CD8-positive, alpha-beta memory T cell (primary cell): ENCODE measurements at places on chromosomes 3 and 15. TPM values are rescaled to one million over a fixed set of nuclear protein-coding genes. Genes with fewer than 3 reads are reported as not detected.

CEMIP gene
- not detected for total RNA-seq

FOXB1 gene
- total RNA-seq = 0.37 TPM

NRROS gene
- 15.6 TPM for total RNA-seq

B3GNT5 gene
- 10.0 TPM for total RNA-seq

ZIC1 gene
- not detected for total RNA-seq

RBPMS2 gene
- total RNA-seq = not detected

C2CD4A gene
- 0.09 TPM for total RNA-seq

MFN1 gene
- 36.5 TPM for total RNA-seq

QTRT2 gene
- total RNA-seq = 51.3 TPM

IL5RA gene
- 0.73 TPM for total RNA-seq

MYRIP gene
- total RNA-seq = not detected

DNA sequence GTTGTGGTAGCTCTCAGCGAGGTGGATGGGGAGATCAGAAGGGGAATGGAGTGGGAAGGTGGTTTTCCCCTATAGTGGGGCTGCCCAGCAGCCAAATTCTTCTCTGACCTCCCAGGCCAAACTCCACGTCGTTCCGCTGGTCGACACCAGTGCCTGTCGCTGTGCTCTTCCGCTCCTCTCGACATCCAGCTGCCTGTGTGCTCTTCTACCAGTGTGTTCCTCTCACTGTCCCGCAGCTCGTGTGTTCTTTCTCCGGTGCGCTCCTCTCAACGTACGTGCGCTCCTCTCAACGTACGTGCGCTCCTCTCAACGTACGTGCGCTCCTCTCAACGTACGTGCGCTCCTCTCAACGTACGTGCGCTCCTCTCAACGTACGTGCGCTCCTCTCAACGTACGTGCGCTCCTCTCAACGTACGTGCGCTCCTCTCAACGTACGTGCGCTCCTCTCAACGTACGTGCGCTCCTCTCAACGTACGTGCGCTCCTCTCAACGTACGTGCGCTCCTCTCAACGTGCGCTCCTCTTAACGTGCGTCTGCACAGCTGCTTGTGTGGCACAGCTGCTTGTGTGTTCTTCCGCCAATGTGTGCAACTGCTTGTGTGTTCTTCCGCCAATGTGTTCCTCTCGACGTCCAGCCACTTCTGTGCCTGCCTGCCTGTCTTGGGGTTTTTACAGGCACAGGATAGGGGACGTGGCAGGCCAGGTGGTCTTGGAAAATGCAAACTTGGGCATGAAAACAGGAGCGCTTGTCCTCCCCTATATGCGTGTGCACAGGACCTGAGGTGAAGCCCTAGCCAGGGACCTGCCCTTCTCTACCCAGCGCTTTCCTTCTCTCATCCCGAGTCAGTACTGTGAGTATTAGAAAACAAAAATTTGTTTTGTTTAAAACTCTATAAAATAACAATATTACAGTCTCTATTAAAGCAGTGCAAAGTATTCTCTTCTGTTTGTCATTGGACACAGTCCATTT, 991.1 kb downstream of the GBE1 start:
- no peak overlapping the region for H3K4me3 ChIP-seq
- H3K36me3 ChIP-seq = no peaks in the 10 kb centered on the region
- no peak for DNase-seq
- H3K27me3 ChIP-seq = no peaks in the 10 kb centered on the region
- no peaks in the 10 kb centered on the region for H3K4me1 ChIP-seq

- no peak overlapping the region for H3K27ac ChIP-seq
- no peaks in the 10 kb centered on the region for H3K36me3 ChIP-seq
- H3K4me3 ChIP-seq = no peak overlapping the region
- no peaks in the 10 kb centered on the region for H3K4me1 ChIP-seq
These were observed 645.6 kb upstream of the CBLB start for GRCh38 chr3:106514431-106514830.

DNA sequence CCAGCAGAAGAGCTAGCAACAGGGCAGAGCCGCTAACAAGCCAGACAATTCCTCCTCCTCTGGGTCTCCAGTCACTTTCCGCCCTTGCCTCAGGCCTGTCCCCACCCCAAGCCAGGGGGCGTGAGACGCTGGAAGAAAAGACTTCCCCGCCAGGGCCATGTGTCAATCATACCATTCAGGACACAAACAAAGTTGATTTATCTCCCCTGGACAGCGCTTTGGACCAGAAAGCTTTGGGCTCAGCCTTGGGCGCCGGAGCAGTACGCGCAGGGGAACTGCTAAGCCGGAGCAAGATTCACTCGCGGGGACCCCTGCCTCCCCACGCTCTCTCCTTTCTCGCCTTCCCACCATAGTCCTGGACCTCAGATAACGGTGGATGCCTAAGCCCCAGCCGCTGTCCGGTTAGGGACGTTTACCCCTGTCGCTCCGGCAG, 479 bp downstream of the LRRC2 start:
- no peak for DNase-seq
- H3K4me1 ChIP-seq = peaks cover 10% of the 10 kb centered on the region
- no peak overlapping the region for H3K27ac ChIP-seq
- H3K36me3 ChIP-seq = no peaks in the 10 kb centered on the region

- peaks cover 4% of the 10 kb centered on the region for H3K27me3 ChIP-seq
- no peaks in the 10 kb centered on the region for H3K36me3 ChIP-seq
- H3K4me3 ChIP-seq = peak overlapping the region; percentile 37
- H3K4me1 ChIP-seq = peaks cover 10% of the 10 kb centered on the region
These were observed 848 bp downstream of the SYNM start for GRCh38 chr15:99105514-99106341.

DNA sequence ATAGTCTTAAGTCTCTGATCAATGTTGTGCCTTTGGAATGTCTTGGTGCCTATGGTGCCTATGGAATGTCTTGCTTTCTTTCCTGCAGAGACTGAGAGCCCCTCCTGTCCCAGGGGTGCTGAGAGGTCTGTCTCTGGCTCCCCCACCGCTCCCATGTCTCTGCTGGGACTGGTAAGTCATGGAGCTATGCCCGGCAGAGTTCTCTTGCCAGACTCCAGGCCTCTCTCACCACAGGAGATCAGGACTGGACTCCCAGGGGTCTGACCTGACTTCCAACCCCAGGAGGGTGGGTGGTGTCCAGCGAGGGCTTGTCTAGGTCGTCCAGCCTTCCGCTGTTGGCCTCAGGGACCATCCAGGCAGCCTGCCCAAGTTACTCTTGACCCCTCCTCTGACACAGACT, 14.0 kb upstream of the CYP11A1 start:
- H3K4me3 ChIP-seq = no peak overlapping the region
- DNase-seq = no peak
- no peaks in the 10 kb centered on the region for H3K36me3 ChIP-seq
- H3K4me1 ChIP-seq = peaks cover 36% of the 10 kb centered on the region
- H3K27ac ChIP-seq = no peak overlapping the region
- no peaks in the 10 kb centered on the region for H3K27me3 ChIP-seq

DNA sequence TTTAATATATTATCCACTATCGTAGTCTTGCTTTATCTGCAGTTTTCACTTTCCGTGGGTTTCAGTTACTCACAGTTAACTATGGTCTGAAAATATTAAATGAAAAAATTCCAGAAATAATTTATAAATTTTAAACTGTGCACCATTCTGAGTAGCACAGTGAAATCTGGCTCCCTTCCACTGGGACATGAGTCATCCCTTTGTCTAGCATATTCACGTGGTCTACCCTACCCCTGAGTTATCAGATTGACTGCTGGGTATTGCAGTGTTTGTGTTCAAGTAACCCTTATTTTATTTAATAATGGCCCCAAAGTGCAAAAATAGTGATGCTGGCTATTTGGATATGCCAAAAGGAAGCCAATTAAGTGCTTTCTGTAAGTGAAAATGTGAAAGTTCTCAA, 539.5 kb upstream of the AGTR1 start:
- no peaks in the 10 kb centered on the region for H3K36me3 ChIP-seq
- H3K27ac ChIP-seq = no peak overlapping the region
- no peak overlapping the region for H3K4me3 ChIP-seq
- H3K27me3 ChIP-seq = no peaks in the 10 kb centered on the region
- no peaks in the 10 kb centered on the region for H3K4me1 ChIP-seq

- H3K4me1 ChIP-seq = no peaks in the 10 kb centered on the region
- no peak overlapping the region for H3K4me3 ChIP-seq
- no peak overlapping the region for H3K27ac ChIP-seq
- no peaks in the 10 kb centered on the region for H3K27me3 ChIP-seq
- no peak for DNase-seq
These were observed 112.1 kb downstream of the SLCO3A1 start for GRCh38 chr15:91965501-91966193.

DNA sequence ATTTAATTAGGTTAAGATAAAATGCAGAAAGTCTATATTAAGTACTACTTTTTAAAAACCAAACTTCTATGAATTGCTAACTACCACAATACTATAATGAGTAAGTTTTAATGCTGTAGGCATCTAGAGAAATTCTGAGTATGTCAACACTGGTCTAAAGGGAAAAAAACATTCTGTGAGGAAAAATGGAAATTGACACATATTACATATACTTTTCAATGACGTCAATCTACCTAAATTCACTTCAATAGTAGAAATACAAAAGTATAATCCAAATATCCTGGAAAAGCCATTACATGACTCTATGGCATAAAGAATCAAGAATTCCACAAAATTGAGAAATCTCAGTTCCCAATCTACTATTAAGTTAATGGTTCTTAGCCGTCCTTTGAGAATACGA, 2.2 kb downstream of the SECISBP2L start:
- DNase-seq = no peak
- H3K27me3 ChIP-seq = no peaks in the 10 kb centered on the region
- no peak overlapping the region for H3K27ac ChIP-seq
- H3K4me3 ChIP-seq = peak overlapping the region; percentile 32

DNA sequence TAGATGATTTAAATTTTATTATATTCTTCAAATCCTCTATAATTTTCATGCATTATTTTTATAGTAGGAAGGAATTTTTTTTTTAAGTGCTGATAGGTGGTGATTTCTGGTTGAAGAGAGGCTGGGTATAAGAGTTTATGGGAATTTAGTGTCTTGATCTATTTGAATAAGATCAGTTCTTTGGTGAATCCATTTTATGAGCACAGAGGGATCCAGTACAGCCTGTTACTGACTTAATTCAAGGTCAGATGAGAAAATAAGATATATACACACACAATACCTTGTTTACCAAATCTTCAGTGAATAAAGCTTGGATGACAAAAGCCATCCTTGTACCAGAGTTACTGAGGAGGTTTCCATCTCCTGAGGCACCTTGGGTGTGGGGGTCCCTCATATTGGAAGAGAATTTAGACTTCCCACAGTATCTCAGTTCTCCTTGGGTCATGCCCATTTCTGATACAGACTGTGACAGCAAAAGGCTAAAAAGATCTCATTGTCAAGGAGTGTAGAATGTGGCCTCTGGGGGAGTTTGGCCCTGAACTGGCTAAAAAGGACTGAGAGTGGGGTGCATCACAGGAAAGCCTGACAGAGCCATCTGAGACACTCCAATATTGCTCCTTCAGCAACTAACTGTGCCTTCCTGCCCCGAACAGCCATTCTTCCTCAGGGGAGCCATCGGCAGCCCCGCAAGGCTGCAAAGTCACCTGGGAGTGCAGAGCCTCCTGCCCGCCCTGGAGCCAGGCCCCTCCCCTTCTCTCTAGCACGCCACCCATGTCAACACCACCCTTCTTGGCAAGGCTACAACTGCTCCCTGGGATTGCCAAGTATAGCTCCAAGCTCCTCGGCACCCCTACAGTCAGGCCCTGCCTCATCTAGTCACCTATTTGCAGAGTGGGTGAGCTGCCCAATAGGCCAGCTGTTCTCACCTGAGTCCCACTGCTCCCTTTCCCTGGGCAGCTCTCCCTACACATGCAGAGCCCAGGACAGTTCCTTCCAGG, 43.1 kb upstream of the HACD2 start:
- no peaks in the 10 kb centered on the region for H3K4me1 ChIP-seq
- H3K4me3 ChIP-seq = no peak overlapping the region

DNA sequence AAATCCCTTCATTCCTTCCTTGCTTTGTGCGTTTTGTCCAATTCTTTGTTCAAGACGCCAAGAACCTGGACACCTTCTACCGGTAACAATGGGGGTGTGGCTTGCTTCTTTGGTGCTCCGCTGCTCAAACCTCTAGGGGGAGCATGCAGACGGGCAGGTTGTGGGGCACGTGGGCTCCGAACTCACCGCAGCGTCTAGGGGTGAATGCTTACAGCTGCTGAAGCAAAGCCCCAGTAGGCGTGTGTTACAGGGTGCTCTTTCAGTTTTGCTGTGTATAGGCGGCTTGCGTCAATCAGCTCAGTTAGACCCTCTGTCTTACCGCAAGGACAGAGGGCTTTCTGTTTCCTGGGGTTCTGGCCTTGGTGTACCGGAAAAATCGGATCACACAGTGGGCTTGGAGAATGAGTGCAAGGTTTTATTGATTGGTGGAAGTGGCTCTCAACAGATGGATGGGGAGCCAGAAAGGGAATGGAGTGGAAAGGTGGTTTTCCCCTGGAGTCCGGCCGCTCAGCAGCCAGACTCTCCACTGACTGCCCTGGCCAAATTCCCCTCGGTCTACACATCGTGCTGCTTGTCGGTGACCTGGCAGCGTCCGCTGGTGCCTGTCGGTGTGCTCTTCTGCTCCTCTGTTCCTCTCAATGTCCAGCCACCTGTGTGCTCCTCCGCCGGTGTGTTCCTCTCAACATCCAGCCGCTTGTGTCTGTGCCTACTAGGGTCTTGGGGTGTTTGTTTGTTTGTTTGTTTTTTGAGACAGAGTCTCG, 1.2 kb upstream of the LRRC34 start:
- H3K4me1 ChIP-seq = peaks cover 17% of the 10 kb centered on the region
- peak overlapping the region; percentile 69 for H3K4me3 ChIP-seq
- H3K27me3 ChIP-seq = no peaks in the 10 kb centered on the region
- H3K36me3 ChIP-seq = no peaks in the 10 kb centered on the region
- no peak overlapping the region for H3K27ac ChIP-seq
- peak; percentile 86 for DNase-seq

DNA sequence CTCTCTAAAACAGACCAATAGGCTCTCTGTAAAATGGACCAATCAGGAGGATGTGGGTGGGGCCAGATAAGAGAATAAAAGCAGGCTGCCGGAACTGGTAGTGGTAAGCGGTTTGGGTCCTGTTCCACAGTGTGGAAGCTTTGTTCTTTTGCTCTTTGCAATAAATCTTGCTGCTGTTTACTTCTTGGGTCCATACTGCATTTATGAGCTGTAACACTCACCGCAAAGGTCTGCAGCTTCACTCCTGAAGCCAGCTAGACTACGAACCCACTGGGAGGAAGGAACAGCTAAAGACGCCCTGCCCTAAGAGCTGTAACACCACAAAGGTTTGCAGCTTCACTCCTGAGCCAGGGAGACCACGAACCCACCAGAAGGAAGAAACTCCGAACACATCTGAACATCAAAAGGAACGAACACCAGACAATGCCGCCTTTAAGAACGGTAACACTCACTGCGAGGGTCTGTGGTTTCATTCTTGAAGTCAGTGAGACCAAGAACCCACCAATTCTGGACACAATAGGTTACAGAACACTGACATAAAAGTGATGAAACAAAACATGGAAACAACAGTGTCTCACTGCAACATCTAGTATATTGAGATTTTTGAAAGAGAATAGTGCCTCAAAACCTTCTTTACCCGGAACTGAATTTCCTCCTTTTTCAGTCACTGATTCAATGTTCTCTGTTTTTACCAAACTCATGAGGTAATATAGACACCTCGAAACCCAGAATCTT, 28.8 kb upstream of the PLSCR2 start:
- no peak for DNase-seq
- peaks cover 5% of the 10 kb centered on the region for H3K4me1 ChIP-seq
- no peak overlapping the region for H3K27ac ChIP-seq
- H3K27me3 ChIP-seq = no peaks in the 10 kb centered on the region

- no peaks in the 10 kb centered on the region for H3K36me3 ChIP-seq
- H3K4me3 ChIP-seq = no peak overlapping the region
- H3K27me3 ChIP-seq = no peaks in the 10 kb centered on the region
- DNase-seq = no peak
These were observed 72.7 kb upstream of the FNDC3B start for GRCh38 chr3:171966533-171967136.

GRCh38 chr3:76352511-76353284, 567.3 kb upstream of the ZNF717 start:
- DNase-seq = no peak
- H3K4me3 ChIP-seq = no peak overlapping the region
- H3K27me3 ChIP-seq = no peaks in the 10 kb centered on the region
- H3K36me3 ChIP-seq = no peaks in the 10 kb centered on the region
